Stimulated activated CD4-positive, alpha-beta T cell treated with anti-CD3 and anti-CD28 coated beads, Interleukin-12 subunit alpha, Interleukin-12 subunit beta, amount 100 ng/mL, for 4 hours (primary cell): ENCODE measurements at places on chromosomes 16 and 17.

- DNase-seq = no peak
Observed at GRCh38 chr17:72164158-72164739, 43.4 kb downstream of the SOX9 start.

- no peak for DNase-seq
Observed at GRCh38 chr17:21124086-21124485, 2.7 kb upstream of the DHRS7B start.

DNA sequence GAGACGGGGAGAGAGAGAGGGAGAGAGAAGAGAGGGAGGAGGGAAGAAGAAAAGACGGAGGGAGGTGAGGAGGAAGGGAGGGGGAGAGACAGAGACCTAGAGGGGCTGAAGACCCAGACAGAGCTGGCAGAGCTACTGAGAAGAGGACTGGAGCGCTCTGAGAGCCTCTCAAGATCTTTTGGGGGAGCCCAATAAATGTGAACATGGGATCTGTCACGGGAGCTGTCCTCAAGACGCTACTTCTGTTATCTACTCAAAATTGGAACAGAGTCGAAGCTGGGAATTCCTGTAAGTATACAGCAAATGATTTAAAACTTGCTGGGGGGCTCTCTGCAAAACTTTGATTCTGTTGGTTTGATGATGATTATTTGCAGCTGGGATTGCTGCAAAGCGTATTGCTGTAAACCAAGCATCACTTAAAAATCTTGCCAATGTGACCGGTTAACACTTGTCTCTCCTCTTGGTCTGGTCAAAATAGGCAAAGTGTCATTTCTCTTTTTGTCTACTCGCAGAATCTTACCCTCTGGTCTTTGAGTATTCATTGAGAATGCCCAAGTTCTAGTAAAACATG is 344 bp downstream of the CNTNAP4 start:
- DNase-seq = no peak

DNA sequence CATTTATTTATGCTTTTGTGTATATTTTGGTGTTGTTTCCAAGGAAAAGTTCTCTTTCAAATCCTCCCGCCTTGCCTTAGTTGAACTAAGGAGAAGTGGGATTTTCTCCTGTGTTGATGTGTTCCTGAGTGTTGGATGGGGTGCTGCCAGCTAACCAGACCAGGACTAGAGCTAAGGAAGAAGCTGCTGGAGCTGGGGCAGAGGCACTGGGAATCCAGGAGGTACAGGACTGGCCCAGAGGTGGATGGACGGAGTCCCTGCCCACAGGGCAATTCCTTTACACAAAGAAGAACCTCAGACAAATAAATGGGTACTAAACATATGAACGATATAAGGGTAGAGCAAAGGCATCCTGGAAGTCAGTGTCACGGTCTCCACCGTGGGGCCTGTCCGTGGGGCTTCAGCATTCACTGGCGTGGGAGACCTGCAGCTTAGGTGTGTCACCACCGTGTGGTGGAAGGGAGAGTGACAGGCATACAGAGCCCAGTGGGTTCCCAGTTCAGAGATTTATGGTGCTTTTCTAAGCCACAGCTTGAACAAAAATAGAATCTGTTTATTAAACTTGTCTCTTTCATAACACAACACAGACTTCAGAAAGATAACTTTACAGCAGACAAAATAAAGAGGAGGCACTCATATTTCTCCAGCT is 270.7 kb downstream of the NTN1 start:
- DNase-seq = peak; percentile 47

GRCh38 chr17:36188891-36189306 is 7.7 kb downstream of the CCL3L1 start:
- DNase-seq = no peak

- no peak for DNase-seq
Observed at GRCh38 chr16:25922438-25922837, 230.7 kb downstream of the HS3ST4 start.

DNA sequence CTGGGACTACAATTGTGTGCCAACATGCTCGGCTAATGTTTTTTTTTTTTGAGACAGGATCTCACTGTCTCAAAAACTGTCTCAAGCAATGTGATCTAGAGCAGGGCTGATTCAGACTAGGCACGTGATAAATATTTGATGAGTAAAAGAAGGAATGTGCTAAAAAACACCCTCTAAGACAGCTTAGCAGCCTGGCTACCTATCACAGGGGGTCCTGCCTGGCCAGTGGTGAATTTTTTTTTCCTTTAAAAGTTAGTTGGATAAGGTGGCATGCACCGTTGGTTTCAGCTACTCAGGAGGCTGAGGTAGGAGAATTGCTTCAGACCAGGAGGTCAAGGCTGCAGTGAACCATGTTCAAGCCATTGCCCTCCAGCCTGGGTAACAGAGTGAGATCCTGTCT is 14.8 kb upstream of the GPATCH8 start:
- no peak for DNase-seq

GRCh38 chr16:82703871-82704768 is 77.4 kb downstream of the CDH13 start:
- DNase-seq = no peak
